Activated CD8-positive, alpha-beta T cell treated with anti-CD3 and anti-CD28 coated beads for 36 hours (primary cell): ENCODE measurements at places on chromosomes 4 and X. TPM values are rescaled to one million over a fixed set of nuclear protein-coding genes. Genes with fewer than 3 reads are reported as not detected.

CSN1S1 gene
- not detected for total RNA-seq

CLGN gene
- 0.31 TPM for total RNA-seq

ZFP92 gene
- total RNA-seq, result 1.3 TPM

SH3RF1 gene
- total RNA-seq, result 0.34 TPM

MAGEA2B gene
- not detected for total RNA-seq

- no peak for DNase-seq
Observed at GRCh38 chrX:151726751-151727150, 7.8 kb upstream of the CNGA2 start.

DNA sequence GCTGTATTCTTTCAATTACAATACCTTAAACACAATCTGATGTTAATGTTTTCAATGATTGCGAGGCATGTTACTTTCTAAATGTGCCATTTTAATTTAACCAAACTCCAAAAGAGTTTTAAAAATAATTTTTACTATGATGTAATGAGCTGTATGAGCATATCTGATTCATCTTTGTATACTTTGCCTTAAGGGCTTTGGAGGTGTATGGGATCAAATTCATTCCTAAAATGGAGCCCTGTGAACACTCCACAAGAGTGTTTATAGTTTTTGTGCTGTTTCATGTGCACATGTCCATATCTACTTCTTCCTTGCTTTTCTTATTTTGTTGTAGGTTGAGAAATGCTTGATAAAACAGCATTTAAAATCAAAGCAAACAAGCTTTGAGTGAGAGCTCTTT is 82.4 kb downstream of the ATP10D start:
- no peak for DNase-seq

GRCh38 chrX:17922303-17922702 is 61.2 kb upstream of the RAI2 start:
- no peak for DNase-seq

DNA sequence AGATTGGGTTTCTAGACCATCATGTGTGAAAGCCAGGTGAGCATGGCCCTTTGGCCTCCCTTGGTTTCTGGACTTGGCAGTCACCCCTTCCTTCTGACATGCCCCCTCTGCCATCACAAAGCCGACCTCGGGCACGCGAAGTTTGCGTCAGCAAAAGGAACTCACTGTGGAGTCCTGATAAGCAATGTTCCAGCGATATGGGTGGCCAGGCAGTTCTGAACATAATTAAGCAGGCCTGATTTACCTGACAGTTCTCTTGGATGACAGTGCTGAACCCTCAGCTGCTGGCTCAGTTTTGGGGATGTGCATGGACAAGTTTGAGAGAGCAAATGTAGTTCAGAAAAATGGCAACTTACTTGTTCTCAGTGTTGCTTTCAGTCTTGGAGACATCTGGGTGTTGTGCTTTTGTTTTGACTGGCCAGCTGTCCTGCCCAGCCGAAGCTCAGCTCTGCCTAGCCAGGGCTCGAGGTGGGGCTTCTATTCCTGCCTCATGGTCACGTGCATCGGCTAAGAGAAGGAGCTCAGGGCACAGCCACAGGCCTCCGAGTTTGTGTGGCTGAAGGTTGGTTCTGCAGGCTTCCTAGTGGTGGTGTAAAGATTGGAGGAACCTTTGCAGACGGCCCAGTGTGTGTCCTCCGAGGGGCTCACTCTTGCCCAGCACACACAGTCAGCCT is 78.3 kb downstream of the CLDN34 start:
- no peak for DNase-seq

- no peak for DNase-seq
Observed at GRCh38 chr4:1969928-1970723, 38.6 kb downstream of the NELFA start.

GRCh38 chr4:144967161-144967560 is 130.8 kb downstream of the ANAPC10 start:
- DNase-seq, result no peak

GRCh38 chr4:54082168-54082567 is 17.8 kb upstream of the CHIC2 start:
- no peak for DNase-seq

DNA sequence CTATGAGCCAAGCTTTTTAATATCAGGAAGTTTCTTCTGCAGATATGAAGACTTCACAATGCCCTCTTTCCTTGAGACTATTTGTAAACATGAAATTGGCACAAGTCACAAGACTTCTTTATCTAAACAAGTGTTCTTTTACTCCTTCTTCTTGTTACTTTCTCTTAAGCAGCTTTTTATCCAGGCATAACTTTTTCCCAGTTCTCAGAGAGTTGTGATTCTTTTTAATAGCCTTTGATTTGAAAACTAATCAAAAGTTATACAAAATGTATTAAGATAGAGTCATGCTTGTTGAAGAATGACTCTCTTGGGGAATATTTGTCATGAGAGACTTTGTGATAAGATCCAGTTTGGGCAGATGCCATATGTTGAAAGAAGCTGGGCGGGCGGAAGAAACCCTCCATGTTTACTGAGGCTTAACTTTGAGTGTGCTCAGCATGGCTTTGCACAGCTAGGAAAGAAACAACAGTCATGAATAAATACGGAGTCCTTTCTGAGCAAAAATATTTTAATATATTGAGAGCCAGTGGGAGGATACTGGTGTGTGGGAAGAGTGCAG is 39.3 kb downstream of the SYTL5 start:
- DNase-seq, result no peak

DNA sequence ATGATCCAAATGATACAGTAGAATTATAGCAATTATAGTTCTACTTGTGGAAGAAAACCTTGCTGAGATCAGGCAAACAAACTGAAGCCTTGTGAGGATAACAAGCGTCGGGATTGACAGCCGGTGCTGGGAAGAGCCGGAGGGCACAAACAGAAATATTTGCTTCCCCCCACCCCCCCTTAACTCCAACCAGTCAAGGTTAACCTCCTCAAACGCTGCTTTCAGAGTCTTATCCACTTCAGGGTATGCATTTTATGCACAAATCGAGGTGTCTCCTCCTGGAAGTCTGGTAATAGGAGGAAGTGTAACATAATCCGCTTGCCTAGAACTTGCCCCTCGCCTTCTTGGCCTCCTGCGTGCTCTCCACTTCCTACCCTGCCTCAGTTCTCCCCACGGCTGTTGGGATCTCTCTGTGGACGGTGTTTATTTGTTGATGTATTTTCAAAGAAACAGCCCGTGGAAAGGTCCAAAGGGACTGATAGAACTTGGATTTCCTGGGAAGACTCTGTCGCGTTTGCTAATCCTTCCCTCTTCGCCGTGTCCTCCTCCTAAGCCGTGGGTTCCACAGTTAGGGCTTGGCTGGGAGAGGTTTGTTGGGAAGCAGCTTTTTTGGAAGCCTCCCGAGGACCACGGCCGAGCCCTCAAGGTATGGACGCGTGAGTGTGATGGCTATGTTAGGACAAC is 4.1 kb upstream of the ARX start:
- no peak for DNase-seq

DNA sequence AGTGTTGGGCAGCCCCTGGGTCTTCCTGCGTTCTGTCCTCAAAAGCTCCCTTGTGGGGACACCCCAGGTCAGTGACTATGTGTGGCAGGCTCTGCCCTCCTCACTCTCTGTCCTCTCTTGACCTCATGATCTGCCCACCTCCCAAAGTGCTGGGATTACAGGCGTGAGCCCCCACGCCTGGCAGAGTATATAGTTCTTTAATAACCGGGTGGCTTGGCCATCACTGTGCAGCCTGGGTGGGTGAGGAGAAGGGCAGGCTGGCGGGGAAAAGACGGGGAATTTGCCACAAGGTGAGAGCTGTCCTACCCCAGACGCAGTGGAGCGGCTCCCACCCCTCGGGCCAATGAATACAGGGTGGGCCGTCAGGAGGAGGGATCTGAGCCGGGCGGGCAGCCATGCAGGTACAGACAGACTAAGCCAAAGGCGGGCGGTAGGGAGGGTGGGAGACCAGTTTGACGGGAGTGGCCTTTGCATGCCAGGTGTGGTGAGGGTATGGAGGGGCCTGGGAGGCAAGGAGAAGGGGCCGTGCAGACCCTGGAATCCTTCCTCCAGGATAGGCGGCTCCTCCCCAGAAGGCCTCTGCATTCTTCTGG is 2.5 kb downstream of the SH3BP2 start:
- no peak for DNase-seq

GRCh38 chrX:37781081-37781480 is 1.2 kb downstream of the CYBB start:
- DNase-seq, result no peak
